H9 (cell line): ENCODE measurements at places on chromosomes 2 and 18. TPM values are rescaled to one million over a fixed set of nuclear protein-coding genes. Genes with fewer than 3 reads are reported as not detected.
A peak's percentile ranks its signal among the peaks of the same experiment; 100 is the strongest.

DNA sequence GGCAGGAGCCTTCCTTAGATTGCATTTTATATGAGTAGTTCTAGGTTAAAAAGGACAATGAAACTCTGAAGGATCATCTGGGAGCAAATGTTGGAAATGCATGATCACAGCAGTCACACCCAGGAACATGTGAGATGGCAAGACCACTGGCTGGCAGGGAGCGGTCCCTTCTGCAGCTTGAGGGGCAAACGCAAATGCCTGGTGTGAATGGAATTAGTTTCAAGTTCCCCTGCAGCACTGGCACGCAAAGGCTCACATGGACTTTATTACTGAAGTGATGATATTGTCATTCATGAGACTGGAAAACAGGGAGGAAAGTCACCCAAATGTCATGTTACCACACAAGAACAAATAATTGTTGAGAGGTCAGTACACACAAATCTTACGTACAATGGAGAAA lies 223.3 kb downstream of the FBXO15 start:
- H3K27me3 ChIP-seq: no peaks in the 10 kb centered on the region
- H3K27ac ChIP-seq: no peak overlapping the region
- no peak overlapping the region for H3K4me3 ChIP-seq
- H3K36me3 ChIP-seq: no peaks in the 10 kb centered on the region; the same call in 2 of the 3 replicates
- H3K4me1 ChIP-seq: no peaks in the 10 kb centered on the region

DNA sequence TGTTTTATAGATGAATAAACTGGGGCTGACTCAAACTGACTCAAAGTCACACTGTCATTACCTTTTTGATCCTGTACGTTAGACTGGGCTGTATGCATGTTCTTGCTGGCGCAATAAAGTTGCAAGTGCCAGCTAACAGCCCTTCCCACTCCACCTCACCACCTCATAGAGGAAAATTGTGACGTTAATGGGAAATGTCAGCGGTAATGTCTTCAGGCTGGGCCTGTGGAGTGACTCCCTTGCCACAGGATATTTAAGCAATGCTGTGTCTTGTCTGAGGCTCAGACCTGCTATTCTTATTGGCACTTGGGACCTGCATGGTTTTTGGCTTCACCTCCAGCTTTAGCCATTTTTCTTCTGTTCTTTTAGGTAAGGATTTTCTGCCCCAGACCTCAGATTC lies 25.2 kb upstream of the CASP10 start:
- H3K27ac ChIP-seq: no peak overlapping the region
- H3K27me3 ChIP-seq: no peaks in the 10 kb centered on the region
- peaks cover 4% of the 10 kb centered on the region; the same call in 1 of the 2 replicates for H3K4me1 ChIP-seq
- DNase-seq: no peak
- H3K36me3 ChIP-seq: no peaks in the 10 kb centered on the region
- no peak overlapping the region for H3K4me3 ChIP-seq

GRCh38 chr2:143700865-143701264 lies 571.6 kb downstream of the ARHGAP15 start:
- no peaks in the 10 kb centered on the region for H3K4me1 ChIP-seq
- H3K36me3 ChIP-seq: no peaks in the 10 kb centered on the region
- no peak overlapping the region for H3K4me3 ChIP-seq
- H3K27me3 ChIP-seq: no peaks in the 10 kb centered on the region

DNA sequence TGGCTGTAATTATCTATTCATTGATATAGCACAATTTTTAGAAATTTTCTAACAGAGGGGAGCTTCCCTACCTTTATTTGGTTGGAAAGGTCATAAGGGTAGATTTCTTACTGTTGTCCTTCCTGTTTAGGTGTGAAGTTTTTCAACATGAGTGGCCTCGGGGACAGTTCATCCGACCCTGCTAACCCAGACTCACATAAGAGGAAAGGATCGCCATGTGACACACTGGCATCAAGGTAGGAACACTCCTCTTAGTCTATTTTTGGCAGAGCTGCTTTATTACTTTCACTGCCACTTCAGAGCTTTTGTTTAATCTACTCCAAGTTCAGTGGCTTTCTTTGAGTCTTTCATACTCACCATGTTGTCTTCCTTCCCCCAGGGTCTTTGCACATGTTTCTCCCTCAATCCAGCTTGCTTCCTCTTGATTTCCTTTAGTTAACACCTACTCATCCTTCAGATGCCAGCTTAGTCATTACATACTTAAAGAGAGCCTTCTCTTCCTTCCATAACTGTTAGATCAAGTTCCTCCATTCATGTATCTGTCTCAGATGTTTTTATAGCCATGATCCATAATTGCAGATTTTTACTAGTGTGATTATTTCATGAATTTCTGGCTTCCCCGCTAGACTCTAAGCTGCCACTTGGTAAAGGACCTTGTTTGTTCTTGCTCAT lies 134.5 kb downstream of the PTRHD1 start:
- no peak overlapping the region for H3K4me3 ChIP-seq
- H3K27ac ChIP-seq: no peak overlapping the region
- DNase-seq: no peak

DNA sequence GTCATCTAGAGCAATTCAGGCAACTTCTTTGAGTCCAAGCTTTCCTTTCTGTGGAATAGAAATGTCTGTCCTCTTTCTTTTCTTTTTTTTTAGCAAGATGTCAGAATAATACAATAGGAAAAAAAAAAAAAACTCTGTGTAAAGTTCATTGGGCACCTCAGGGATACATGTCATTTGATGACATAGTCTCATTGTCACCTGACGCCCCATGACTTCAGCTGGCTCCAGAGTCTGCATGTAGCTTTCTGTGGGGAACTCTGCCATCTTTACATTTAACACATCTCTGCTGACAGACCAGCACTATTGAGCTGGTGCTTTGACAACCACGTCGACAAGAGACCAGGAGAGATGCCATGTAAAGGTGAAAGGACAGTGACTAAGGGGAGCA lies 172.5 kb upstream of the KLF7 start:
- H3K27ac ChIP-seq: no peak overlapping the region
- H3K4me1 ChIP-seq: peaks cover 19% of the 10 kb centered on the region; the same call in 1 of the 2 replicates
- no peaks in the 10 kb centered on the region for H3K27me3 ChIP-seq
- H3K4me3 ChIP-seq: no peak overlapping the region
- DNase-seq: no peak

DNA sequence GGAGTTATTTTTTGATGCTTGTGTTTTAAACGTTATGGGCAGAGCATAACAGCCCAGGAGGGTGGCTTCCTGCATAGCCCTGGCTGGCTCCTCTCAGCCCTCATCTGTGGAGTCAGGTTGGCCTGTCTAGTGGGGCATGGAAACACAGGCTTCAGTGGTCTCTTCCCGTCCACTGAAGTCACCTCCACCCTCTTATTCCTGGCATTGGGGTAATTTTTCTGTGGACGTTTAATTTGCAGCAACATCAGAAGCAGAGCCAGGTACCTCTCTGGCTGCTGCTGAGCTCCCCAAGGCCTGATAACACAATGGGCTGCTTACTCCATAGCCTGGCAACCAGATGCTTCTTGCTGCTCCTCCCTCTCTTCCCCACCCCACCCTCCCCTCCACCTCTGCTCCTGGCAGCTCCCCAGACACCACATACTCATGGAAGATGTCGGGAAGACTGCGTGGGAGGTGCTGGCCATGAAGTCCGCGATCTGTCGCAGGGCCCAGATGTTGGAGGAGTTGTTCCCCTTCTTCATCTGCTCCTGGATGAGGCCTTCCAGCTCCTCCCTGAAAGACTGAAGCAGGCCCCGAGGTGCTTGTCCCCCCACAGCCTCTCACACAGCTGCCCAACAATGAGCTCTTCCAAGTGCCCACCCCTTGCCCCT lies 64.0 kb downstream of the ADD2 start:
- DNase-seq: peak; percentile 25
- no peak overlapping the region for H3K27ac ChIP-seq
- peaks cover 36% of the 10 kb centered on the region for H3K36me3 ChIP-seq
- no peaks in the 10 kb centered on the region for H3K27me3 ChIP-seq

GRCh38 chr18:58937071-58937886 lies 72.6 kb downstream of the ZNF532 start:
- no peak overlapping the region for H3K4me3 ChIP-seq
- H3K27ac ChIP-seq: no peak overlapping the region
- no peaks in the 10 kb centered on the region for H3K27me3 ChIP-seq
- no peak for DNase-seq

GRCh38 chr2:218292048-218293014 lies at the start of gene TMBIM1:
Gene TMBIM1 (minus strand): TSS chr2:218292503. CDS start chr2:218282141, 10,362 bp downstream.
- H3K27me3 ChIP-seq: no peaks in the 10 kb centered on the region
- H3K27ac ChIP-seq: no peak within 1 kb of the TSS
- H3K36me3 ChIP-seq: no peaks in the 10 kb centered on the region

DNA sequence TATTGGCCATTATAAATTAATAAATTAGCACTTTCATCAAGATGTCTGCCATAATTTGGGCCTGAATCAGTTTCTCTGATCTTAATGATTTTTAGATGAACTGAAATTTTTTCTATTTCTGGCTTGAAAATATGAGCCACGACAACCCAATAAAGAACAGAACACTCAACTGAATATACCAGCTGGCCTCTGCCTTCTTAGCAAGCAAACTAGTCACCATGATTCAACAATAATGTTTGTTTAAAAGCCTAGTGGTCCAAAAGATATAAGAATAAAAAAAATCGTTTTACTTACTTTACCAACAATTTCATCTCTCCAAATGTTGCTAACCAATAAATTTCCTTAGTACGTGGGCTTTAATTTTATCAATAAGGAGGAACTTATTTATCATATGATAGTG lies 66.7 kb upstream of the TTN start:
- peaks cover 2% of the 10 kb centered on the region; the same call in 1 of the 2 replicates for H3K4me1 ChIP-seq
- no peak overlapping the region for H3K27ac ChIP-seq

GRCh38 chr18:79741362-79741700 lies 56.4 kb upstream of the KCNG2 start:
- H3K36me3 ChIP-seq: peaks cover 45% of the 10 kb centered on the region
- no peak for DNase-seq
- no peak overlapping the region for H3K27ac ChIP-seq
- H3K27me3 ChIP-seq: no peaks in the 10 kb centered on the region
- no peaks in the 10 kb centered on the region for H3K4me1 ChIP-seq
- no peak overlapping the region for H3K4me3 ChIP-seq

DNA sequence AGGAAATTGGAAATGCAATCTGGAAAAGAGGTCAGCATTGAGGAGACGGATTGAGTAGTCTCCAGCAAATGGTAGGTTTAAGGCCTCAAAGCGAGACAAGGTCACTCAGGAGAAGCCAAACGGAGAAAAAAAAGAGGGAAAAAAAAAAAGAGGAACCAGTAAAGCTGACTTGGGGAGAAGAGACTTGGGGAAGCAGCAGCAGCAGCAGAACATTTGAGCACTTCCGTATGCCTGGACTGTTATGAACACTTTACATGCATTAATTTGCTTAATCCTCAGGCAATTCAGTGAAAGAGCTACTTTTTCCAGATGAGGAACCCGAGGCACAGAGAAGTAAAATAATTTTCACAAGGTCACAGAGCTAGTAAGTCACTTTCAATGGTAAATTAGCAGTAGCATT lies 81.3 kb downstream of the OSBPL6 start:
- peaks cover 6% of the 10 kb centered on the region; the same call in 1 of the 2 replicates for H3K4me1 ChIP-seq
- H3K36me3 ChIP-seq: no peaks in the 10 kb centered on the region
- H3K27me3 ChIP-seq: no peaks in the 10 kb centered on the region
- no peak overlapping the region for H3K4me3 ChIP-seq

DNA sequence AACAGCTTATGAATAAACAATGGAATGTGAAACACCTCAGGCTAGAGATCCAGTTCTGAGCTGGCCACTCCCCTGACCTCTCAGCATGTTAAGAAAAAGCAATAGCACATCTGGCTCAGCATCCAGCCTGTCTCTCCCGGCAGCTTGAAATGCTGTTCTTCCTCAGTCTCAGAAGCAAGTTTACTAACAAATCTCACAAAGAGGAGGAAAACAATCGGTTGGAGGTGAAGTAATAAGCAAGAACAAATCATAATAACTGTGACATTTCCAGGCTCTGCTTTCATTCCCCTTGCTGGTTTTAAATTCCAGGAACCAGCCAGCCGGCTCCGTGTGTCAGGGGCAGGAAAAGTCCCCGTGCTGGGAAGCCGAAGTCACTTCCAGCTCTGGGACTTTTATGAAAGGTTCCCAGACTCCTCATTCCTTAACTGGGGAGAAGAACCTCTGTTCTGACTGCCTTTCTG lies 133.9 kb upstream of the ARL4C start:
- peaks cover 1% of the 10 kb centered on the region for H3K36me3 ChIP-seq
- H3K27me3 ChIP-seq: no peaks in the 10 kb centered on the region
- DNase-seq: no peak
- H3K4me1 ChIP-seq: peaks cover 8% of the 10 kb centered on the region; the same call in 1 of the 2 replicates
- no peak overlapping the region for H3K4me3 ChIP-seq

DNA sequence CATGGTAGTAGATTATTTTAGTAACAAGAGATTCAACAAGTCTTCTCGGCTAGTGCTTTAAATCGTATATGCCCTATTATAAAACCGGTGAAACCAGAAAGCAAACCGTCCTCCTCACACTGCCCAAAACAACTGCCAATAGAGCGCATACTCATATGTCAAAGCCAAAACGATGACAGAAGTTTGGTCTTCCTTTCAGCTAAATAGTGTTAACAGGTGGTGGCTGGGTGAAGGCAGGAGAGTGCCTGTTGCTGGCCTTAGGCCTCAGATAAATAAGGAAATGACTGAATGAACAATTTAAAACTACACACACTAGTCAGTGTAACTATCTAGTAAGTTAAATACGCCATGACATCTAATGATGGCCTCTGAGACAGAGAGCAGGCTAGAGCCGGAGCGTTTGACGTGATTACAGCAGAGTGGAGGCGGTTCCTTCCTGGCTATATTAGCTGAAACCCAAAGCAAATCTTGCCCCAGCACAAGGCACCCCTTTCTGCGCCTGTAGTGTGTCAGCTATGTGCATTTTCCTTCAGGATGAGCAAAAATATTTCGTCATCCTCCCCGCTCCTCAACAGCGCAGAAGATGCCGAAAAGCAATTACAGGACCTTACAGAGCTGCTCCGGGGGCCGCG lies 1.6 kb downstream of the LONRF2 start:
- H3K4me1 ChIP-seq: no peaks in the 10 kb centered on the region
- peaks cover 3% of the 10 kb centered on the region; the same call in 2 of the 3 replicates for H3K36me3 ChIP-seq
- no peak for DNase-seq
- peaks cover 16% of the 10 kb centered on the region for H3K27me3 ChIP-seq

- H3K27ac ChIP-seq: no peak overlapping the region
- H3K4me1 ChIP-seq: no peaks in the 10 kb centered on the region; the same call in 1 of the 2 replicates
- no peak for DNase-seq
- no peak overlapping the region for H3K4me3 ChIP-seq
- H3K36me3 ChIP-seq: no peaks in the 10 kb centered on the region
These were observed 223.8 kb downstream of the TTC32 start for GRCh38 chr2:19677825-19678518.

GRCh38 chr2:219124381-219125110 lies 36.1 kb downstream of the NHEJ1 start:
- no peak overlapping the region for H3K27ac ChIP-seq
- no peak overlapping the region for H3K4me3 ChIP-seq
- no peaks in the 10 kb centered on the region for H3K36me3 ChIP-seq
- H3K4me1 ChIP-seq: 0 out of 2 replicates have a peak, but pooled peaks cover 4% of the 10 kb centered on the region
- no peaks in the 10 kb centered on the region for H3K27me3 ChIP-seq
- DNase-seq: no peak

DNA sequence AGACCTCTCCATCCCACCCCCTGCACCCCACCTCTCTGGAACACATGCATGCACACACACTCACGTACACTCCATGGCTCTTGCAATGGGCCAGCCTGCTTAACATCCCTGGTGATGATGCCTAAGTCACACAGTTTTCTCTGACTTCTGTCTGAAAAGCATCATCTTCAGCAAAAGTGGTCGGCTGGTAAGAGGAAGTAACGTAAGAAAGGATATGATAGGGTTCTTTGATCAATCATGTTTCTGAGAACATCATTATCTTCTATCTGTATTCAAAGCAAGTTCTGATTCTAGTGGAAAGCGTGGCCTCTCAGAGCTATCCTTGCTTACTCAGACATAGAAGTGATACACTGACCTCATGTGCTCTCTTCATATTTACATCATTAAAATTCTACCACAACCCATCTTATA lies 11.4 kb upstream of the NDUFV2 start:
- H3K27me3 ChIP-seq: no peaks in the 10 kb centered on the region
- no peak overlapping the region for H3K27ac ChIP-seq
- H3K4me1 ChIP-seq: 0 out of 2 replicates have a peak, but pooled peaks cover 5% of the 10 kb centered on the region
- H3K36me3 ChIP-seq: no peaks in the 10 kb centered on the region
- DNase-seq: no peak

Gene IER3IP1
- total RNA-seq: 7.6 and 8.8 TPM in 2 replicates

Gene IL37
- 0.55 TPM in 1 of 2 replicates, not detected in the other for total RNA-seq

Gene SAG
- not detected in 2 replicates for total RNA-seq

Gene ZAP70
- 0.22 and 0.24 TPM in 2 replicates for total RNA-seq
